ENCODE measurements at places on chromosomes 2 and 18.

- no peak for DNase-seq
Observed at GRCh38 chr2:179037807-179038206, 12.1 kb downstream of the CCDC141 start.

DNA sequence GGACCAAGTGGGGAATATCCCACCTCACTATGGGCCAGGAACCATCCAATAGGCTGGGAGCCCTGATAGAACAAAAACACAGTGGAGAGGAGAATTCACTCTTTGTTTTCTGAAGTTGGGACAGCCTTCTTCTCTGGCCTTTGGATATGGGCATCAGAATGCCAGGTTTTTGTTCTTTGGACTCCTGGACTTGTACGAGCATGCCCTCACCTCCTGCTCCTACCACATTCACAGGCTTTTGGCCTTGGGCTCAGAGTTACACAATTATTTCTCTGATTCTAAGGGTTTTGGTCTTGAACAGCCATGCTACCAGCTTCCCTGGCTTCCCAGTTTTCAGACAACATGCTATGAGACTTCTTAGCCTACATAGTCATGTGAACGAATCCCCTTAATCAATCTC is 732.9 kb upstream of the VRK2 start:
- no peak for DNase-seq

DNA sequence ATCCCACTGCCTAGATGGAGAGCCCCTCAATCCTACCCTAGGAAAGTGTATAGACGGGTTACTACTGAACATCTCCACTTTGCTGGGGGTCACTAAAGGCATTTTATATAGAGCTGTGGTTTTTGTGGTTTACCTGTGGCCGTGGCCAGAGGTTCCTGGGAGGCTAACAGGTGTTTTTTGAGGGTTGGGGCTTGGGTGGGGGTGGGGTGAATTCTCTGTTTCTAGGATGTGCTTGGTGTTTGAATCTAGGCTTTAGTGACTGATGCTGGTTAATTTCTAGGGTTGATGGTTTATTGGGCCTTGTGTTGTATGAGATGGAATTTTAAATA is 7.7 kb downstream of the HOXD8 start:
- no peak for DNase-seq

DNA sequence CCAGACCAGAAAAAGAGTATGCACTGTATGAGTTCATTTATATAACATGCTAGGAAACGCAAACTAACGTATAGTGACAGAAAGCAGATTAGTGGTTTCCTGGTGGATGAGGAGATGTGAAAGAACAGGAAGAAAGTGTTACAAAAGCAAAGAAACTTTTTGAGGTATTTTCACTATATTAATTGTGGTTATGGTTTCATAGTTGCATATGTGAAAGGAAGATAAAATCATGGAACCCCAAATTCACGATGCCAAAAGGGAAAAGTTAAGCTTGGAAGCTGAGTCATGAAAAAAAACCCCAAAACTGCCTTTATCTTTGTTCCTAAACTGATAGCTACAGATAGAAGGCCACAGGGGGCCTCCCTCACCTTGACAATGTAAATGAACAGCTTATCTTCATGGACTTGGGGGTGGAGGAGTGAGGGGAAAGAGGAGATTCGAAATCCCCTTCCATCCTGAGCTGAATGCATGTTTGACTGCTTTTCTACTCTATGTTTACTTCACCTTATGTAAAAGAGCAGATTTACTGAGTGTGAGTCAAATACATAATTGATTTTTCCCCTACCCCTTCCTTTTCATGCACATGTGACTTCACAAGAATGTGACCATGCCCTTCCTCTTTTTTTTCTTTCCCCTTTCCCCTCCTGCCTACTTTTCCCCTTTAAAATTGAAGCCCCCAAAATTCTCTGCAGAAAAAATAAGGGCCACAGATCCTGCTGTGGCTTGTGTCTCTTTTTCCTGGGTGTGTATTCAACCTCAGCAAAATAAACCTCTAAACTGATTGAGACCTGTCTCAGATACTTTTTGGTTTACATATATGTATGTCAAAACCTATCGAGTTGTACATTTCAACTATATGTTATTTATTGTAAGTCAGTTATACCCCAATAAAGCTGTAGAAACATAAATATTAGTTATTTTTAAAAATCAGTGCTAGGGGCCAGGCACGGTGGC is 100.1 kb upstream of the TLK1 start:
- peak; percentile 53 for DNase-seq

DNA sequence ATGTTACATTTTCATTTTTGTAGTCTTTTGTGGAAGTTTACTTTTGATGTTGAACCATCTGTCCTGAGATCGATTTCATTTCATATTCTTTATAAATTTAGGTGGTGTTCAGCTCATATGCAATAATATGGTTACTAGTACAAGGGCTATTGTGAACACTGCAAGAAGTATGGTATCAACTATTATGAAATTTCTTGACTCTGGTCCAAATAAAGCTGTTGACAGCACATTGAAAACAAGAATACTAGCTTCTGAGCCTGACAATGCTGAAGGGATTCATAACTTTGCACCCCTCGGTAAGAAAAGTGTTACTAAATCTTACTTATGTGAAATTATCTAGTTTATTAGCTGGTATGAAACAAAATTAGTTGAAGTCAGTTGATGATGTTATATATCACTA is 124.9 kb upstream of the TTC27 start:
- DNase-seq = no peak

GRCh38 chr2:46015671-46016070 is 281.5 kb upstream of the EPAS1 start:
- no peak for DNase-seq

- DNase-seq = no peak
Observed at GRCh38 chr2:94873362-94874276, 2.4 kb downstream of the TEKT4 start.

GRCh38 chr18:46378864-46379207 is 274.7 kb downstream of the HAUS1 start:
- no peak for DNase-seq

- DNase-seq = peak; percentile 64
Observed at GRCh38 chr2:85578243-85579180, 1.1 kb downstream of the VAMP8 start.

DNA sequence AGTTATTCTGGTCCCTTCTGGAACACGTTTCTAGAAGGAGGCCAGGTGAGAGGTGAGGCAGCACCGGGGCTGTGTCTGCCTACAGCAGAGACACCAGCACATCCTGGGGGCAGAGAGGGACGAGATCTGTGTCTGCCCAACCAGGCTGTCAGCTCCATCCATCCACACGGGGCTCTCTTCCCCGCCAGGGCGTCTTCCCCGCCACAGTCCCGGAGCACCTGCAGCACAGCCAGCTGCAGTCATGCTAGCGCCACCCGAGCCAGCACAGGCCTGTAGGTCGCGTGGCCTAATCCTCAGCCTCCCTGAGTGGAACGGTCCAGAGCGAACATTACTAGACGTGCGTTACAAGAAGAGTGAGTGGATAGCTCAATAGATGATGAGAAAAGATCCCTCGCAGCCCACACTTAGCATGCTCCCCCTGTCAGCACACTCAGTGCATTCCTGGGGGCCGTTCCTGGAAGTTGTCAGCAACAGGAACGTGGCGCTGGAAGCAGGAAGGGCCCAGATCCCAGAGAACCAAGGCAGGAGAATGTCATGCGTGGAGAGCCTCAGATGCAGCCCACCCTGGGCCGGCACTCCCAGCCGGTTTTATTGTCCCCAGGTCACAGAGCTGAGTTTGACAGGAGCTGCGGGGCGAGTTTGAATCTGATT is 179.0 kb downstream of the TWIST2 start:
- no peak for DNase-seq

DNA sequence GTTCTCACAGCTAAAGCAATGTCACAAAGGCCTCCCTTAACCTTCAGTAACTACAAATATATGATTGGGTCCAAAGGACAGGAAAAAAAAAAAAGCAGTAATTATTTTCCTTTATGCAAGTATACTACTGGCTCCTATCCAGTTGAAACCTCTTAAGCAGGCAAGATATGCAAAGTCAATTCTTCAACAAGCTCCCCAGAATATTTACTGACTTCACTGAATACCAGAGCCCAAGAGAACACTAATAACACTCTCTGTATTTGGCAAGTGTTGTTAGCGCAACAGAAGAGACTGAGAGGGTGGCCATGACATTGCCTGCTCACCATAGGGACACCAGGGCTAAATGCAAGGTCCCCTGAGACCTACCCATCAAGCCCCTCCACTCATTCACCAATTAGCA is 74.5 kb downstream of the AP1S3 start:
- DNase-seq = no peak

Measured in GM13976 (cell line).